Renal cortex interstitium (tissue), 15 donors: ENCODE measurements at places on chromosomes 7 and 10. TPM values are rescaled to one million over a fixed set of nuclear protein-coding genes. Genes with fewer than 3 reads are reported as not detected.

DNA sequence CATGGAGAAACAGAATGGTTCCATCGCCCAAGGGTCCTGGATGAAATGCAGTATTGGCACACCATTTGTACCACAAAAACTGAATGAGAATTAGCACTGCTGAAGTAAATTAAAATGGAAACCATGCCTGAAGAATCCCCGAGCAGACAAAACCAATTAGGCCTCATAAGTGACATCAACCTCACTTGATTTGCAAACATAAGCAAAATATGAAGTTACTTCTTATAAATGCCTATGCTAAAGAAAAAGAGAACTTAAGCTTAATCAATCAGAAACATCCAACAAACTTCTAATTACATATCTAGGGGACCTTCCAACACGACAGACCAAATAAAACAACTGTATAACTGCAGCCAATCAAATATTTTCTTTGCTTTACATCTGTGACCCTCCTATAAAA is 4.4 kb downstream of the FAM3C start:
- no peak for DNase-seq

DNA sequence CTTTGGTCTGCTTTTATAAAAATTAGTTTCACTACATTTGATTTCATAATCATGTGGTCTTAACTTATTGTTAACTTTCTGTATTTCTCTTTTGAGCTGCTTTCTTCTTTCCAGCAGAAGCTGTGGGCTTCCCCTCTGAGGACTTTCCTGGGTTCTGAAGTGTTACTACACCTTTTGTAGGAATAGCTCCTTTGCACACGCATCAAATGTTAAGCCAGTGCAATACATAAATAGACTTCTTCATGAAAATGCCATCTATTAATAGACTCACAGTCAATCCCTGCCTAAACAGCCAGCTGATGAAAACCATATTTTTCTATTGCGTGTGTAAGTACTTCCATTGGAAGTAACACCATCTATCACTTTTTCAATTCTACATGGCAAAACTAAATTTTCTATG is 1.5 kb downstream of the ABCB4 start:
- DNase-seq, result no peak

DNA sequence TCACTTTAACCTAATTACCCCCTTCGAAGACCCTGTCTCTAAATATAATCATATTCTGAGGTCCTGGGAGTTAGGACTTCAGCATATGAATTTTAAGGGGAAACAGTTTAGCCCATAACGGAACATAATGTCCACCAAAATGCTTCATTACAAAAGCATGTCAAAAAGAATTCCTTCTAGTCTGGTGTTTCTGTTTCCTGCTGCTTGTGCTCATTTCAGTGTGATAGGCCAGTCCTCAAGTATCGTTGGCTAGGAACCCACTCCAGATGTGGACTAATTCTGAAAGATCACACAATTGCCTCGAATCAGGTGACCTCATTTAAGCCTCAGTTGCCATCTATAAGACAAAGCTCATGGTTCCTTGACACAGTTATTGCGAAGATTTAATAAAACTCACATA is 29.6 kb downstream of the INPP5F start:
- no peak for DNase-seq

- no peak for DNase-seq
Measured at GRCh38 chr10:12649012-12649584, 299.8 kb downstream of the CAMK1D start.

GRCh38 chr7:30323006-30323355 is 38.6 kb downstream of the ZNRF2 start:
- DNase-seq, result no peak

Gene TRIM50
- polyA plus RNA-seq, result 0.28 TPM

Gene SPDYE5
- polyA plus RNA-seq, result 2.2 TPM

Gene CTTNBP2
- polyA plus RNA-seq, result 30.6 TPM

Gene GNGT1
- polyA plus RNA-seq, result 0.13 TPM
